ENCODE measurements at places on chromosomes 11 and 22.
A peak's percentile ranks its signal among the peaks of the same experiment; 100 is the strongest.

- DNase-seq: no peak
These were observed 198.7 kb downstream of the DDX10 start for GRCh38 chr11:108863528-108863927.

GRCh38 chr22:39690881-39691605 is 120.5 kb downstream of the CACNA1I start:
- peak; percentile 63 for DNase-seq

- DNase-seq: no peak
These were observed 279.4 kb downstream of the NTM start for GRCh38 chr11:131649856-131650255.

GRCh38 chr11:123624974-123625373 is 29.4 kb downstream of the SCN3B start:
- DNase-seq: no peak

DNA sequence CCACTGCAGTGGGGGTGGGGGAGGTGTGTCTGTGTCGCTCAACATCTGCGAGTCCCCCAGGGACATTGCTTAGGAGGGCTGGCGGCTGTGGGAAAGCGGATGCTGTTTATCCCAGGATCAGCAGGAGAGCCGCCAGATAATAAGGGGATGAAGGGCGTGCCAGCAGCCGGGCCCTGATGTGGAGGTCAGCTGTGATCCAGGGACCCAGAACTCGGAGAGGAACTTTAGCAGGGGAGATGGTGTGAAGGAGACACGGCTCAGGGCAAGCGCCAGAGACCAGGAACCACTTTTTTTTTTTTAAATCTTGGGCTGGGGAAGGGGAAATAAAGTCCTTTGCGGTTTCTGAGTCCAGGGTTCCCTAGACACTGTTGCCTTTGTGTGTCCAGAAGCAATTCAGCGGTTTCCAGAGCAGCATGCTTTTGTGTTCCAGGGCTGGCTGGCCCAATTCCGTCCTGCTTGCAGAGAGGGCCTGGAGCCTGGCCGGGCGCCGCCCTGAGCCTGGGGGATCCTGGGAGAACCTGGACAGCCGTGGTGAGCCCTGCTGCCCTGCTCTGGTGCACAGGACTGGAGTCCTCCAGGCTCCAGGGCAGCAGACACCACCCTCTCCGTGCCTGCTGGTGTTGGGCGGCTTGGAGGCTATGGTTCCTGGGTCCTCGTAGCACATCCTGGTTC is at the start of gene GRAMD4:
TSS of gene GRAMD4 (plus strand) at position 557 of the 672 bp plus-strand sequence. CDS start 6,414 bp downstream, outside the sequence.
- DNase-seq: peak; percentile 87

DNA sequence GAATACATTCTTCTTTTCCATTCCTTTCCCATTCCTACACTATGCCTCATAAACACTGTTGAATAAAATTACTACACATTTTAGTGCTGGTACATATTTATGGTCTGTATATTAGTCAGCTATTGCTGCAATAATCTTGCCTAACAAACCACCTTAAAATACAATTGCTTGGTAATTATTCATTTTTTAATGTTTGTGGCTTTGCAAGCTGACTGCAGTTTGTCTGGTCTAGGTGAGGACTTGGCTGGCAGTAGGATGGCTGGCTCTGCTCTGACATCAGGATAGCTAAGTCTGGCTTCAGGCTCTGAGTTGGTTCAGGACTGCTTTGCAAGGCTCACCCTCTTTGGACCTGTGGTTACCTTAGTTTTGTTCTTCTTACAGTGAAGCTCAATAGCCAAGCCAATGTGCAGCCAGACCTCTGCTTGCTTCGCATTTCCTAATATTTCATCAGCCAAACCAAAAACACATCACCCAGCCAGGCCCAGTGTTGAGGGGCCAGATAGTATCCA is 913.4 kb upstream of the RAG2 start:
- DNase-seq: no peak

GRCh38 chr11:1889224-1889930 is 2.3 kb downstream of the PRR33 start:
- no peak for DNase-seq

GRCh38 chr22:24095826-24096757 is 85.0 kb downstream of the CABIN1 start:
- DNase-seq: no peak

- DNase-seq: no peak
These were observed 2.5 kb downstream of the FKBP2 start for GRCh38 chr11:64243236-64243854.

GRCh38 chr11:106917973-106918372 is 100.3 kb downstream of the GUCY1A2 start:
- peak; percentile 40 for DNase-seq

DNA sequence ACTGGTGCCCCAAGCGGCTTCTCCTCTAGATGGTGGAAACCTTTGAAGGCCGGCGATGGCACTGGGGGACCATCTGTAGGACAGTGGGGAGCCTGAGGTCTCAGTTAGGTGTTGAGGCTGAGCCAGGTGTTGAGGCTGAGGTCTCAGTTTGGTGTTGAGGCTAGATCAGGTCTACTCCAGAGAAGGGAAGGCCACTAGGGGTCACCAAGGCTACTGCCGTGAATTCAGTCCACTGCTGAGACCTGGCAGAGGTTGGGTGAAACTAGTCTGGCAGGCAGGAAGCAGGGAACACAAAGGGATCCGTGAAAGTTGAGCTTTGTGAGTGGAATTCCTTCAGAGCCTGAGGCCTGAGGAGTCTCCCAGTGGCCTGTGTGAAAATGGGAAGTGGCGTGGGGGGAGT is 123.8 kb upstream of the FGF3 start:
- DNase-seq: no peak

GRCh38 chr11:72525466-72525865 is 91.1 kb upstream of the CLPB start:
- no peak for DNase-seq

DNA sequence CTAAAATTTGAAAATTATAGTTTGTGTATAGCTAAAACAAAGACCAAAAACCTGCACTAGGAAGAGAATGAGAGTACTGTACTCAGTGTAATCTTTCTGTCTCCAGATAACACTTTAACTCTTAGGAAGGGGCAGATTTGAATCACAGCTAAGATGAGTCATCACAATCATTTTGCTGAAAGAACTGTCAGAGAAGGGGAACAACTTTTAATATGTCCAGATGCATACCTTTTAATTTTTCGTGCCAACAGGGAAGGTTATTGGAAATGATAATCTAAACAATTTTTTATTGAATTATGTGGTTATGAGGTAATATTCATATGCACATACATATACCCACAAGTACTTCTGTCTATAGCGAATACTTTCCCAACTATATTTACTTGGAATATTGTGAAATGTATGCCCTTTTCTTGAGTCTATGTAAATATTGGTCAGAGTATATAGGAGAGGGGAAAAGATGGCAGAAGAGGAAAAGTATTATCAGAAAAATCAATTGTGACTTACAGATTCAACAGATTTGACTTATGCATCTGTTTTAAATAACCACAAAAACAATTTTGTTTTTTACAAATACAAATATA is 51.1 kb upstream of the MUC15 start:
- DNase-seq: no peak

- no peak for DNase-seq
These were observed 41.4 kb downstream of the RIC3 start for GRCh38 chr11:8127447-8127846.

DNA sequence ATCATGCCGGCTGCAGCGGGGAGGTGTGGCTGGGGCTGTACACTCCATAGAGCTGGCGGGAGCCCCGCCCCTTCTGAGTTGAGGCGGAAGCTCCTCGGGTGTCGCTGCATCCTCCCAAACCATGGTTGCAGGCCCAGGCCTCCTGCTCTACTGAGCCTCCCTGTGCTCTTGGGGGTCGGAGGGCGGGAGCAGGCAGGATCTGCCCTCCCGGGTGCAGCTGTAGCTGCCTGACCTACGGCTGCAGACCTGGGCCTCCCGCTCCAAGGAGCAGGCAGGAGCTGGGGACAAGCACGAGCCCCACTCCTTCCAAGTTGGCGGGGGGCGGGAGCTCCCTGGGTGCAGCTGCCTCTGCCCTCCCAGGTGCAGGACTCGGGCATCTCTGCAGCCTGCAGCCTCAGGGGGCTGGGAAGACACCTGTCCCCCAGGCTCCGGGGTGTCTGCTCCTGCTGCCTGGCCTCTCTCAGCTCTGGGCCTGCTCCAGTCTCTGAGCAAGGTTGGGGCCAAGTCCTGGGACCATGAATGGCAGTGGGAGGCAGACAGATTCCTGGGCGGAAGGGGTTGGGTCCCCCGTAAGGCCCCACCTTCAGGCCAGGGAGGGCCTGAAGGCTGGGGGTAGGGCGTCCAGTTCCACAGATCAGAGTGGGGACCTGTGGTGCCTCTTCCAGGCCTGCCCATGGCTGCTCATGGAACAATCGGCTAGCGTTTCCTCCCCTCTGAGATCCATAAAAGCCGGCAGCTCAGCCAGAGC is 46.4 kb upstream of the SC5D start:
- DNase-seq: no peak

GRCh38 chr22:40951795-40952605 is 822 bp downstream of the RBX1 start:
- DNase-seq: no peak

Data from WERI-Rb-1 (cell line).